ENCODE measurements at places on chromosomes 13 and 19.

DNA sequence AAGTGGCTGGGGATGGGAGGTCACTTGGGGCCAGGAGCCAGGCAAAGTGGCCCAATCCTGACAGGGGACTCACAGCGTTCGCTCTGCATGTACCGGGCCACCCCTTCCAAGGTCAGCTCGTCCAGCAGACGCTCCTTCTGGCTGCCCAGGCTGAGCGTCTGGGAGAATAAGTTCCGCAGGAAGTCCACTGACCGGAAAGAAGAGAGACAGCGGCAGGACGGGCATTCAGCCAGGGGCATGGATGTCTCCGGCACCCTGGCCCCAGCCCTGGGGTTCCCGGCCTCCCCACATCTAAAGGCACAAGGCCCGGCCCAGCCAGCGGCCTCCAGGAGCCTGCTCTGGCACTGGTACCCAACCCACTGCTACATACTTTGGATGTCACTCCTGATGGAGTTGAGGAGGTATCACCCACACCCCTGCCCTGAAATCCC, 6.1 kb downstream of the SIRT2 start:
- DNase-seq, result no peak

DNA sequence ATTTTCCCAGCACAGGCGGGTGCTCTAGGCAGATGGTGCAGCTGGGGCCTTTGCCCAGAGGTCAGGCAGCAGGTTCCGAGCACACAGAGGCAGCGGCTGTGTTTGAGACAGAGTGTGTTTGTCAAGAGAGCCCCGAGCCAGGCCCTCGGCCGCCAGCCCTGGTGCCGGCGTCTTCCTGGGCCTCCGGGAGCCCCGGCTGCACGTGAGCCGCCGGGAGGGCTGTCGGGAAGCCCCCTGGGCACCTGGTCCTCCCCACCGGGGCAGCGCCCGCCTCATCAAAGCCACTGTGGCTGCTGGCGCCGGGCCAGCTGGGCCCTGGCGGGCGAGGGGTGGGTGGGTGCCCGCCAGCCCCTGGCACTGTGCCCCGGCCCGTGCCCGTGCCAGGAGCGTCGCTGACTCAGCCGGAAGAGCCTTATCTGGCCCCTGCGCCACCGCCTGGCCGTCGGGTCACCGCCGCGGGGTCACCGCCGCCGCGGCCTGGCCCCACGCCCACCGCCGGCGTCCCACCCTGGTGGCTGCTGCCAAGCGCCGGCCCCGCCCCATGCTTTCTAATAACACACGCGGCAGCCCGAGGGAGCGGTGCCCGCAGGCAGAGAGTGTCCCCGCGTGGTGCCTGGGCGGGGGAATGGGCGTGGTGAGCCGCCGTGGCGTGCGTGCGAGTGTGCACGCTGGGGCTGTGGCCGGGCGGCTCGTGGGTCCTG, 14.9 kb downstream of the ARID3A start:
- DNase-seq, result no peak

GRCh38 chr13:98549006-98549727, 27.7 kb downstream of the STK24 start:
- DNase-seq, result peak; percentile 95

GRCh38 chr19:46520616-46521015, 24.9 kb upstream of the PNMA8B start:
- no peak for DNase-seq
